ENCODE measurements at places on chromosomes 12 and 14. TPM values are rescaled to one million over a fixed set of nuclear protein-coding genes. Genes with fewer than 3 reads are reported as not detected.

TAS2R46 gene
- not detected for total RNA-seq

ANKRD52 gene
- 9.1 TPM for total RNA-seq

FGF6 gene
- not detected for total RNA-seq

PLD4 gene
- total RNA-seq, result not detected

OSBPL8 gene
- 32.5 TPM for total RNA-seq

MSI1 gene
- total RNA-seq, result 3.1 TPM

DNA sequence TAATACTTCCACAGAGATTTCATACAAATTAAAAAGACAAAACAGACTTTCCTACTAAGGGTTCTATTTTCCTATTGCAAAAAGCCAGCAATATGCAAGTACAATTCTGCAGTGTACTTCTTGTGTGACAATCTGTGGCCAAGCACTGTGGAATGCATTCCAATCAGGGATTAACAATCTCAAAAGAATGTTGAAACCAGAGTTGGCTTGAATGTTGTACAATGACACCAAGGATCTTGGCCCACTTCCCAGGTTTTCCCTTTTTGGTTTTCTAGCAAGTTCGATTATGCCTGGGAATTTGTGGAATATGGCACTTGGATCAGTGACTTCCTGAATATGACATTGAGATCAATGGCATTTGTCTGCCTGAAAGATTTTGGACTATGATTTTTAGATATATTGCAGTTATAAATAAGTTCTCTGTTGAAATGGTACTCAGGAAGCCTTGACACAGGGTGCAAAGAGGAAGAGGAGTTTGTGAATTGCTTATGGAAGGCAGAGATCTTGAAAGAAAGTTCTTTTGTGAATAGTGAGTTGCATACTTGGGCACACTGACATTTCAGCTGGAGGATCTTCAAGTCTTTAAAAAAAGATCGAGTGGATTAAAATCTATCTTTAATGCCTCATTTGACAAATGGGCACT, 81.4 kb upstream of the FERMT2 start:
- peak; percentile 68 for DNase-seq

GRCh38 chr14:78152201-78153063, 17.7 kb upstream of the NRXN3 start:
- peak; percentile 21 for DNase-seq

DNA sequence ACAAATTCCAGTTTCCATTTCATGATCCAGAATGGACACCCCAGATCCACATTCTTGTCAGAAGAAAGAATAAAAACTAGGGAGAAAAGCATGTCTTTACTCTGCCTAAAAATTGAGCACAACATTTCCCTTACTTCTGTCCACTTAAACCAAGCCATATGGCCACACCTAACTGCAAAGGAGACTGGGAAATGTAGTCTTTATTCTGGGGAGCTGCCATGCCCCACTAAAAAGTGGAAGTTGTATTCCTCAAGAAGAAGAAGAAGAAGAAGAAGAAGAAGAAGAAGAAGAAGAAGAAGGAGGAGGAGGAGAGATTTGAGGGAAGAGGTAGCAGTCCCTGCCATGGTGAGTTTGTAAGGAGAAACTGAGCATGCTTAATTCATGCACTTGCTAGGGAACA, 84.5 kb downstream of the GPR65 start:
- no peak for DNase-seq

DNA sequence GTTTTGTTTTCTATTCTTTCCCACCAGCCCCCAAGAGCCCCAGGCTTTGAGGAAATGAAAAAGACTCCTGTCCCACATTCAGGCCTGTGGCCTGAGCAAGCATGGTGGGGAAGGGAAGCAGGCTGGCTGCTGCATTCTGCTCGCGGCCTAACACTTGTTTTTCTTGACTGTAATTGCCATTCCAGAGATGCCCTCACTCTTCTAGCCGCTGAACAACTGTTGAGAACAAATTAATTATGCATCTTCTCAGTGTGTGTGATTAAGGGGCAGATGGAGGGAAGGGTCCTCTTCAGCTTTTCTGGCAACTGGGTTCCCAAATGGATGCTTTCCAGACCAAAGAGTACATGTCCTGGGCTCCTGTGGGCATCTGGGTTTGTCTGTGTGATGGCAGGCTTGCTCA, 43.3 kb downstream of the ADCK1 start:
- no peak for DNase-seq

GRCh38 chr12:13444076-13444475, 247.6 kb downstream of the EMP1 start:
- DNase-seq, result no peak

DNA sequence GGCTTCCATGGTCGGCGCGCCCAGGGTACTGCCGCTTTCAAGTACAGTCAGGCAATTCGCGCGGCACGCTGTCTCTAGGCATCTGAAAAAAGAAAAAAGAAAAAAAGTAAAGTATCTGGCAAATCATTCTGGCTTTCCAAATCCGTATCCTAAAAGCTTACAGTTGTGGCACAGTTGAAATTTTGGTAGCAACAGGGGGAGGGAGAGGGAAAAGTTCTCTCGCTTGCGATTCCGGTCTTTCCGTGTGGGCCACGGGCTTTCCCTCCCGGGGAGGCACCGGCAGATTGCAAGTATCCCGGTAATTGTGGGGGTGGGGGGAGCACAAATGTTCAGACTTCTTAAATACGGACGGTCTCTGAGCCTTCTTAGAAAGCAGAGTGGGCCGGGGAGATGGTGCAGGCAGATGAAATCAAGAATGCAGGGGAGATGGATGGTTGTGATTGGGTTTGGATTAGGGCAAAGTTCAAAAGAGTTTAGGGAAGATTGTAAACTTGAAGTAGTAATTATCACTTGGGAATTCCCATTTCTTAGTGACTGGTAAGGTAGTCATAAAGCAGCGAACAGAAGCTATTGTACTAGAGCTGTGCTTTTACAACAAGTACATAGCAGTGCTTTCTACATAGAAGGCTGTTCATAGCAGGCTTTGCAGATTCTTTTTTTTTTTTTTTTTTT, 1.2 kb downstream of the SOCS2 start:
- DNase-seq, result peak; percentile 50

GRCh38 chr14:37246427-37246829, 48.7 kb downstream of the MIPOL1 start:
- DNase-seq, result peak; percentile 30

DNA sequence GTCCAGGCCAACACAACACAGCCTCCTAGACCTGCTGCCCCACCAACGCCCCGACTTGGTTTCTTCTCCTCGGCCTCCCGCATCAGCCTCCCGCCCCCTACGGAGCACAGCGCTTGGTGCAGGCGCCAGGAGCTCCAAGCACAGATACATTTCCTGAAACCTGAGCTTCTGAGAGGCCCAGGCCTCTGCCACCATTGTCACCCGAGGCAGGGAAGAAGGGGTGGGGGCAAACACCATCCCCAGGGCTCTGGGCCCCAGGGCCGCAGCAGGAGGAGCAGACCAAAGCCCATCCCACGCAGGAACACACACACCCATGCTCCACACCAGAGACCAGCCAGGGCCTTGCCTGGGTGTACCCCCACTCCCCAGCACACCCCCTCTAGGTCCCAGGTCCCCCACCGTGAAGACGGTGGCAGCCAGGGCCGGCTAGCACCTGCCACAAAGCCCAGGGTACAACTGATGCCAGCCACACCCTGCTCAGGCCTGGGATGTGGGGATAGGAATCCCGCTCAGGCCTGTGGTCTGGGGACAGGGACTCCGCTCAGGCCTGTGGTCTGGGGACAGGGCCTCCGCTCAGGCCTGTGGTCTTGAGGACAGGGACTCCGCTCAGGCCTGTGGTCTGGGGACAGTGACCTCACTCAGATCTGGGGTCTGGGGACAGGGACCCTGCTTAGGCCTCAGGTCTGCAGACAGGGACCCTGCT, 5.4 kb downstream of the JAG2 start:
- DNase-seq, result no peak

DNA sequence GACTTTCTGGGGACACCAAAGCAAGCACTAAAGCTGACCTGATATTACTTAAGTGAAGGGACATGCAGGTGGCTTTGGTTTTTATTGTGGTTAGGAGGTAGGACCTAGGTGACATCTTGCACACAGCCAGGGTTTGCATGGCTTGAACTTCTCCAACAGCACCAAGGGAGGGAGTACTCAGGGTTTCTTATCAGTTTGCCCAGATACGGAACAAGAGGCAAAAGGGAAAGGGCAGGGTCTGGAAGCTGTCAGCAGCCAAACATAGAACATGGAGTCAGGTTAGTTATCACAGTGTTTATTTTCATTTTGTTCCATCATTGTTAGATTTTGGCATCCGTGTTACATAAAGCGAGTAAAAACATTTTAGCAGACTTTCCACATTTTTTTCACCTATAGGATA, 186.3 kb upstream of the CLEC14A start:
- DNase-seq, result no peak

Measured in Daoy (cell line).